ENCODE measurements at places on chromosomes 3 and 15.

GRCh38 chr15:48794697-48795134 is 16.2 kb downstream of the CEP152 start:
- no peak for DNase-seq

GRCh38 chr3:60114191-60114590 is 1064.4 kb upstream of the CFAP20DC start:
- DNase-seq = no peak

DNA sequence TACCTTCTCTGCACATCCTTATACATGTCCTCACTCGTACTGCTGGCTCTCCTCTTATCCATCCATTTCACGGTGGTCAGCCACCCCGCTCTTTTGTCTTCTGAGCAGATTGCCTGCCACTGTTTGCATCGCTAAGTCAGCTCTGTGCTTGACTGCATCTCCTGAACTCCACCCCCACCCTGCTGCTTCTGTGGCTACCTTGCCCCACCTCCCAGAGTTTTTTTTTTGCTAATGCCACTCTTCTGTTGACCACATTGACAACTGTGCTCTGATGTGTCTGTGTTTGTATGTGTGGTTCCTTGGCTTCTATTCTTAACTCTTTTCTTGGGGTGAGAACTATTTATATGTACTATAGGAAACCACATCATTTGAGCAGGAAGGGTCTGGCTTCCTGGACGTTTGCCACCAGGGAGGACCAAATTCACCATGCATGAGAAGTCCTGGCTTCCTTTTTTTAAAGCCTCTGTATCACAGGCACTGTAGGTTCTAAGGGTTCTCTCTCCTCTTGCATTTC is 12.8 kb upstream of the MTMR10 start:
- no peak for DNase-seq

- DNase-seq = no peak
These were observed 83.8 kb upstream of the BCHE start for GRCh38 chr3:165920984-165921383.

- peak; percentile 55 for DNase-seq
These were observed at the start of gene FAM43A for GRCh38 chr3:194685718-194686413. FAM43A (plus strand) TSS chr3:194685883; CDS start chr3:194686827, 944 bp downstream.

DNA sequence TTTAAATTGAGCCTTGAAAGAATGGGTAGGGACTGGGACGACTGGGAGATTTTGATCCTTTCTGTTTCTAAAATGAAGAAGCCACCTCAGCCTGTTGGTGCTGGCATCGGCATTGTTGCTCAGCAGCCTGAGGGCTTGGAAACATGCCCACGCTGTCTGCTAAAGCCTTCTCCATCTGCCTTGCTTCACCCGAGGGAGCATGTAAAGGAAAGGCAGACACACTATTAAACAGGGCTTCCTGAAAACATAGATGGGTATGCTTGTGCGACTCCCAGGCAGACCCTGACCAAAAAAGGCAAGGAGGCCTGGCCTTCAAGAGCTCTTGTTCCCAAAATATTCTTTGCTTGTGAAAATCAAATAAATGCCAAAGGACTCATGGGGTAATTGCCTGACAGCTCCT is 84.2 kb upstream of the SLC4A7 start:
- no peak for DNase-seq

- no peak for DNase-seq
These were observed 2.7 kb upstream of the ADPGK start for GRCh38 chr15:72786242-72786641.

DNA sequence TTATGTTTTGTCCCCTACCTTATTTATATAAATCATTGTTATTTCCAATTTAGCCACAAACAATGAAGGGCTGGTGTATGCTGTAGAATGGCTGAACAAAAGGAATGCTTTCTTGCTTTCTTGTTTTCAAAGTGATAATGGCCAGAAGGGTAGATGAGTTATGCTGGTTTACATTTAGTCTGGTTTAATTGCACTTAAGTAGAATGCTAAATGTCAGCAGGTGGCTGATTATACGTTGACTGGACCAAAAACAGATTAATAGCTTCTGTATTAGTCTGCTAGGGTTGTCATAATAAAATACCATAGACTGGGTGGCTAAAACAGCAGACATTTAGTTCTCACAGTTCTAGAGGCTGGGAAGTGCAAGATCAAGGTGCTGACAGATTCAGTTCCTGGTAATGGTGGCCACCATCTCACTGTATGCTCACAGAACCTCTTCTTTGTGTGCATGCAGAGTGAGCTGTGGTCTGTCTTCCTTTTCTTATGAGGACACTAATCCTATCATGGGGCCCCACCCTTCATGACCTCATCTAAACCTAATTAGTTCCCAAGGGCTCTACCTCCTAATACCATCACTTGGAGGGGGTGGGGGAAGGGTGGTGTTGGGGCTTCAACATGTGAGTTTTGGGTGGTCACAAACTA is 17.1 kb upstream of the XIRP1 start:
- DNase-seq = no peak

DNA sequence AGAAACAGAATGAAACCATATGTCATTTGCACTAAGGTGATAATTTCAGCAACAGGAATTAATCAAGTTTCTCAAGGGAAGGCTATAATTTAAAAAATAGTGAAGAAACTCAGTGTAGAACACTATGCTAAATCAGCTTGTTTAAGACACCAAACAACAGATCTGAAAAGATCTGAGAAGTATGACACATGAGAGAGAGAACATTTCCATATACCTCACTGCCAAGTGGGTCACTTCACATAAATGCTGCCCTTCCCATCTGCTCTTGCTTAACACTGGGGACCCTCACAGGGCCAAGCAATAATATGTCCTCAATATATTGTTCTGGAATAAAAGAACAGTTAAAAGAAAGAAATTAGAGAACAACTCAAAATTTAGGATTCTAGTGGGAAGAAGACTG is 45.6 kb upstream of the CHMP2B start:
- DNase-seq = no peak

- DNase-seq = no peak
These were observed 69.5 kb upstream of the CMC1 start for GRCh38 chr3:28171962-28172361.

- no peak for DNase-seq
These were observed 49.3 kb downstream of the CCNB2 start for GRCh38 chr15:59154243-59154642.

DNA sequence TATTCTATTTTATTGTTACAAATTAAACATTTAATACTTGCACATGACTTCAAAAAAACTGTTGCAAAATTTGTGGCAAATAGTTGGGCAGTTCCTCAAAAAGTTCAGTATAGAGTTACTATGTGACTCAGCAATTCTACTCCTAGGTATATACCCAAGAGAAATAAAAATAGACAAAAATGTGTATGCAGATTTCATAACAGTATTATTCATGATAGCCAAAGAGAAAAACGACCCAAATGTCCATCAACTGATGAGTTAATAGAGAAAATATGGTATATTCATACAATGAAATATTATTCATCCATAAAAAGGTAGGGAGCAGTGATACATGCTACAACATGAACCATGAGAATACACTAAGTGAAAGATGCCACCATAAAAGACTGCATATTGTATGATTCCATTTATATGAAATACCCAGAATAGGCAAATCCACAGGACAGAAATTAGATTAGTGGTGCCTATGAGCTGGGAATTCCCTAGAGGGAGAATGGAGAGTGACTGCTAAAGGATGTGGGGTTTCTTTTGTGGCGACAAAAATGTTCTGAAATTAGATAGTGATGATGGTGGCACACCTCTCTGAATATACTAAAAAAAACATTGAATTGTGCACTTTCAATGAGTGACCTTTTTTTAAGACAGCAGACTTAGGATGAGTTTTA is 31.6 kb upstream of the CLASP2 start:
- no peak for DNase-seq

- DNase-seq = no peak
These were observed 8.3 kb upstream of the DNAJA4 start for GRCh38 chr15:78256044-78256437.

GRCh38 chr3:183122257-183122932 is 23.1 kb upstream of the MCCC1 start:
- no peak for DNase-seq

GRCh38 chr3:50388720-50389413 is 29.5 kb upstream of the TMEM115 start:
- DNase-seq = no peak

DNA sequence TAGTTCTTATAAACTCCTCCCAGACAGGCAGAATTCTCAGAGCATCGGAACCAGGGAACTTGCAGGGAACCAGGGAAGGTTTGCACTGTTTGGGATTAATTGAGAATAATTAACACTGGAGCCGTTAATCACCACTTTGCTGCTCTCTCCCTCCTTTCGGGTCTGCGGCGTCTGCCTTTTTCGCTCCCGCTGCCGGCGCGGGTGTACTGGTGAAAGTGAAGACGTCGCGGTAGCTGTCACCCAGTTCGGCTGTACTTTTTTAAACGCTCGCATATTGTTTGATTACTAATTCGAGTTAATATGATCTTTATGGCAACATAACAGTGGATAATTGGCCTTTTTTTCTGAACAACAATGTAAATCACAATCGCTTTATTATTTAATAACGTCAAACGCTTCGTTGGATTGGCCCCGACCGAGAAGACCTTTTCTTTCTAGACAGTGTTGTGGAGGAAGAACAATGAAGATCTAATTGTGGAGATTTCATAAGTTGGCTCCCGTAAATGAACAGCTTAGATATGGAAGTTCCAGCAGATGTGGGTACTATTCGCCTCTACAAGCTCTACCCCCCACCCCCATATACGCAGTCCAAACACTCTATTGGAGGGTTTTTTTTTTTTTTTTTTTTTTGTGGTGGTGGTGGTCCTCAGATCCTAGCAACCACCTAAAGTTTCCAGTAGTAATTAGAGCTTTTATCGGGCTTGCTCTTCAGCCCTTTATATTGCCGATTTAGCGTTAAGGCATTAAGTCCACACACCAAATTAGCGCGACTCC is 12.7 kb downstream of the SOX2 start:
- DNase-seq = no peak

GRCh38 chr3:21954709-21955108 is 203.7 kb upstream of the ZNF385D start:
- no peak for DNase-seq

GRCh38 chr3:10285272-10286132 is 7.2 kb downstream of the GHRL start:
- DNase-seq = no peak

GRCh38 chr3:47250309-47251060 is 32.1 kb downstream of the KIF9 start:
- no peak for DNase-seq

- no peak for DNase-seq
These were observed 42.9 kb upstream of the ARPP21 start for GRCh38 chr3:35596335-35596995.
